ENCODE measurements at places on chromosomes 4 and X.

DNA sequence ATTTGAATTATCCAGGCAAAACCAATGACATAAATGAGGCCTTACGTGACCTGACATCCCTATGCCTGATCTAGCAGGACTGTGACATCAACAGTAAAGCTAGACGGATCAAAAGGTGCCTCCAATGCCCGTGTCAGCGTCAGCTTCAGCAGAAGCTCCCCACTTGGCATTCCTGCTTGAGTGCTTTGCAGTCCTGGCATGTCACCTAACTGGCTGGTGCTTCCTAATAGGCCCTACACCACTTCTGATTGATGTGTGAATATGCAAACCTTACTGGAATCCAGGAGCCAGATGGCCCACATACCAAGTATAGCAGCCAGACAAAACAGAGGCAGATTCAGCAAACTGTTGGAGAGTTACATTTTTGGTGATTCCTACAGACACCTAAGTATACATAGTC is 224.2 kb downstream of the DMD start:
- DNase-seq, result no peak

DNA sequence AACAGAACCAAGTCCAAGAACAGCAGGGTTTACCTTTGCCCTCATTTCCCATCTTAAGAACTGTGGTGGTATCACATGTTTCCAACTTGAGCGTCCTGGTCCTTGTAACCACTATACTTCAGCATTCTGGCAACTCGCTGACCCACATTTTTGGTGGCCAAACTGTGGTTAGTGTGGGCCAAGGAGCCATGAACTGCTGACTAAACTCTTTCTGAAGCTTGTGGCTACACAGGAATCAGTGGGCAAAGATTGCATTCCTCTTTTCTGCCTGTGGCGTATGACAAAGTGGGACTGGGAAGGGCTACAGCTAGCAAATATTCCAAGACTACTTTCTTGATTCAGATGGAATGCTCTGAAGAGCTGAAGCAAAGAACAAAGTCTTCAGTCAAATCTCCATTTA is 106.3 kb upstream of the MID1 start:
- no peak for DNase-seq

DNA sequence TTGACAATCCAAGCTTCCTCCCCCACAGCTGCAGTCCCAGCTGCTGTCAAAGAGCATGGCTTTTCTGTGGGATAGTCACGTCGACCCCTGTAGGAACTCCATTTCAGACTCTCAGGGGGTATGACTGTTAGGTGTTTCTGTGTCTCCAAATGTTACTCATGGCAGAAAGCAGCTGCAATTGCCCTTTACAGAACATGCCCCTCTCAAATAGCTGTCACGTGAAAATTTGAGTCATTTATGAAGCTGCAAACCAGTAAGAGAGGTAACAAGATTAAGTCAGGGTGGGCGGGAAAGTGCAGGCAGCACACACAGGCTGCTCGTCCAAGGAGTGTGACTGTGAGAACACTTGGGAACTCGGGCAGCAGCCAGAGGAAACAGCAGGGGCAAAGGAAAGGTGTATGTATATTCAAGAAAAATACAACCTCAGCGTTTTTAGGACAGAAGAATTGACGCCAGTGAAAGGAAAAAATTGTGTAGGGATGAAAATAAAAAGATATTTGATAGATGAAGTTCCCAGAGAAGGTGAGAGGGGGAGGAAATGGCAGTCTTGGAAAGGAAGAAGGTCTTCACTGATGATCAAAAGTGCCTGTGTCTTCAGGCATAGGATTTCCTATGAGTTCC is 66.5 kb upstream of the TMEM184C start:
- no peak for DNase-seq

- DNase-seq, result no peak
These were observed 26.7 kb upstream of the TEC start for GRCh38 chr4:48296365-48296764.

DNA sequence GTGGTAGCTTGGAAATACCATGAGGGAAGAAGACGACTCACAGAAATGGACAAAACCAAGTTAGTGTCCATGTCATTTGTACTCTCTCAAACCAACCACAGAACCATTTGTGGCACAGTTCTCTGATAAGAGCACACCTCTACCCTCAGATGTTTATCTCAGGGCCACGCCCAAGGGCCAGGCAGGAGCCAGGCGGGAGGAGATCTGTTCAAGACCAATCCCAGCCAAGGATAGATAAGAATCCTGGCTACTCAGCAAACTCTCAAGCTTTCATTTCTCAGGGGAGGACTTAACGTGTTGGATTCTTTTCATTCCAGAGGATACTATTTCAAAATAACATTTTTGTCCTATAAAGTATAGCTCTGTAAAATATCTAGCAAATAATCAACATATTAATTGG is 95.0 kb downstream of the NYX start:
- no peak for DNase-seq

DNA sequence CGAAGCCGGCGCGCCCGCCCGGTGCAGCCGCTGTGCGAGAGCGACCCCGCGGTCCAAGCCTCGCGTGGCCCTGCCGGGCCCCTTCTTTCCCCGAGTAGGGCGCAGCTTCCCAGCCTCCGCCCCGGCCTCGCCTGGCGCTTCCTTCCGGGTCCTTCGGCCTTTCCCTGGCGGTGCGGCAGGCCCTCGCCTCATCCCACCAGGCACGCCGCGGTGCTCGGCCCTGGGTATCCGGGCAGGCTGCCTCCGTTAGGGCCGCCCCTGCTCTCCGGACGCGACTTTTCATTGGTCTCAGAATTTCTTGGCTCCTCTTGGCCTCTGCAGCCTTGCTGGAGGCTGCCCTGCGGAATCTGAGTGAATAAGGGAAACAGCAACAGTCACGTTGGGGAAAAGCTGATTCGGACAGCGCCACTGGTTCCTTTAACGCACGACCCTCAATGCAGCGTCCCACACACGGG is 429 bp downstream of the UVSSA start:
- DNase-seq, result peak; percentile 77

- DNase-seq, result no peak
These were observed 877 bp upstream of the SLC16A2 start for GRCh38 chrX:74420196-74421035.

DNA sequence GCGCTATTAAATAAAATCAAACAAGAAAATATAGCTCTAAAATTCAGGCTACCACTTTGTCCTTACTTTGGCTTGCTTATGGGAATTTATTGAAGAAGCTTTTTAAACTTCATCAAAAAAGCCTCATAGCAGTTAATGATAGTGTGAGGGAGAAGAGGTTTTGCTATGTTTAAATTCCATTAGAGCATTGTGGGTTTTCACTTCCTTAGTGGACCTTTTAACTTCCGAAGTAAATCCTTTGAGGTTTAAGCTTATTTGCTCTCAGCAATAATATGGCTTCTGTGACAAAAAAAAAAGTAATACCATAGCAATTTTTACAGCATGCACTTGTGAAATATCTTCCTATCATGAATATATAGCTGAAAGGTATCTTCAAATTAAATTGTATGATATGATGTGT is 120.2 kb upstream of the NDST4 start:
- peak; percentile 1 for DNase-seq

All from suppressor macrophage treated with lipopolysaccharide for 4 hours (primary cell).